ENCODE measurements at places on chromosomes 12 and 14.

GRCh38 chr14:24398653-24399446 is at the start of gene NYNRIN:
Gene NYNRIN (plus strand): TSS chr14:24399003. CDS start chr14:24399247, 244 bp downstream.
- no peak for DNase-seq

- no peak for DNase-seq
Measured at GRCh38 chr12:113971392-113971791, 5.3 kb upstream of the RBM19 start.

- no peak for DNase-seq
Measured at GRCh38 chr14:100640471-100641273, 53.5 kb upstream of the BEGAIN start.

DNA sequence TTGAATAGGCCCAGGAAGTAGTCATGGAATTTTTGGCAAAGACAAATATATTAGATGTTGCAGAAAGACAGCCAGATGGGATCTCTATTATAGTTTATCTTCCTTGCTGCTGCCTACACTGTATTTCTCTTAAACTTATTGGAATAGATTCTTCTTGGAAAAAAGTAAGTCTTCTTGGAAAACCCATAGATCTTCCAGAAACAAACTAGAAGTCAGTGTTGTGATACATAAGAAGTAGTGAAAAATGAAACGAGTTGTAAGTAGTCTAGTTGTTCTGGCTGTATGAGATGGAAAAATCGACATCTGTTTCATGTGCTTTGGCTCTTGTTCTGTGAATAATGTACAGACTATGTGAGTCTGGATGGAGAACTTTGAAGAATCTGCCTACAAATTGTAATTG is 29.0 kb downstream of the GLIPR1L2 start:
- no peak for DNase-seq

DNA sequence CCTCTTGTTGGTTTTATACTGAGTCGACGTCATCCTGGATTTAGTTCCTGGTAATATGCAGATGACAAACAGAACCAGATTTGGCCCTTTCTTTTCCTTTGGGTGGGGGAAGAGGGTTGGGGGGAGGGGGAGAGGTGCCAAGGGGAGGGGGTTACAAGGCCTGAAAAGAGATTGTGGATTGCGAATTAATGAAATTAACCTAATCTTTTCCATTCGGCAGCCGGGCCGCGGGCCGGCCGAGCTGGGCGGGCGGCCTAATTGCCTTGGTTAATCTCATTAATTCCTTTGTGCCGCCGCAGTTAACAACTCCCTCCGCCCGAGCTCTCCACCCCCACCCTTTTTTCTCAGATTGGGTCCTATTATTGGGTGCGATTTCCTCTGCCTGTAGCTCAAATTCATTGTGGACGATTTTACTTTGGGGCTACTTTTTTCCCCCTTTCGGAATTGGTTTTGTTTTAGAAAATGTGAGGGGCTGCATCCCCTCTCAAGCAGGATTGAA is 387 bp upstream of the GSC start:
- DNase-seq: no peak

DNA sequence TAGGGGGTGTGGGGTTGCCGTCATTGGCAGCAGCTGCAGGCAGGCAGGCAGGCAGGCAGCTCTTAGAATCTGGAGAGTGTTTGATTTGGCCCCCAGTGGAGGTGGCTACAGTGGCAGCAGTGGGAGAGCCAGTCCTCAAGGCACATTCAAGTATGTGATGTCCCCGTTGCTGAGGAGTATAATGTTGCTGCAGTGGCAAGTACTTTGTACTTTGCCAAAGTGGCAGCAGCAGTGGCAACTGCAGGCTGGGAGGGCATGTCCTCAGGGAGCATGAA is 147.1 kb downstream of the PAPOLA start:
- DNase-seq: no peak

- no peak for DNase-seq
Measured at GRCh38 chr12:91100906-91101305, 10.4 kb downstream of the LUM start.

DNA sequence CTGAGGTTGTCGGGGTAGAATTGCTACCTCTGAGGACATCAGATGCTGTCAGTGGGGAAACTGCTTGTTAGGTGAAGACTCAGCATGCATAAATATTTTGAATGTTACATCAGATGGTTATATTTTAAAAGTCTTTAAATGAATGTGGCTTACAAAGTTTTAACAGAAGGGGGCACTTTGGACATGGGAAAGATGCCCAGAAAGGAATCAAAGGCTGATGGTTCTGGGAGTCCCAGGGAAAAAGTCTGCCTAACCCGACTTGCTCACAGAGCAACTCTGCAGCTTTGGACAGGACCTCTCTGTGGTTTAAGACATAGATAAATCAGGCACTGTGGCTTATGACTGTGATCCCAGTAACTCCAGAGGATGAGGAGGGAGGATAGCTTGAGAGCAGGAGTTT is 474.9 kb downstream of the ATP23 start:
- DNase-seq: no peak

DNA sequence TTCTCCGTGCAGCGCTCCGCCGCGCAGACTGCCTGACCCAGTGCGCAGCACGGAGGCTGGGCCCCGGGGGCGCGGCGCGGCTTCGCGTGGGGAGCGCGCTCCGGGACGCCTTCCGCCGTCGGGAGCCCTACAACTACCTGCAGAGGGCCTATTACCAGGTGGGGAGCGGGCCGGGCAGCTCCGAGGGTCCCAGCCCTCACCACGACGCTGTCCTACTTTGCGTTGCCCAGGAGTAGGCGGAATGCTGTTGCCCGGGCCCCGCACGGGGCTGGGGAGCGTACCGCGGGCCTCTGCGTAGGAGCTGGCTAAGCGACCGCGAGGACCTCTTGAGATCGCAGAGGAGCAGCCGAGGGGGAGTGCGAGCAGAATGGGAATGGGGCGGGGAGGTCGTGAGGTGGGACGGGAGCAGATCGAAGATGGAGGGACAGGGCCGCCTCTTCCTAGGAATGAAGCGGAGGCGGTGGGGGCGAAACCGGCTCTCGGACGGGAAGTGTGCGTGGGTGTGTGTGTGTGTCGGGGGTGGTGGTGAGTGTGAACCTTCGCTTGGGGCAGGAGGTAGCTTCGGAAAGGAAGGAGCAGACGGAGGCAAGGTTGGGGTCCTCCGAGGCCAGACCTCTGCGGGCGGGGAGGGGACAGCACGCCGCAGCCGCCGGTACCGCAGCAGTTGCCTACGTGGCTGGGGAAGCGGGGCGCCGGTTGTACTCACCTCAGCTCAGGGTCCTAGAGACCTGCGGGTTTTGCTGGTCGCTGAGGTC is 751 bp downstream of the P3H3 start:
- no peak for DNase-seq

- no peak for DNase-seq
Measured at GRCh38 chr12:75020068-75020557, 189.5 kb downstream of the KCNC2 start.

DNA sequence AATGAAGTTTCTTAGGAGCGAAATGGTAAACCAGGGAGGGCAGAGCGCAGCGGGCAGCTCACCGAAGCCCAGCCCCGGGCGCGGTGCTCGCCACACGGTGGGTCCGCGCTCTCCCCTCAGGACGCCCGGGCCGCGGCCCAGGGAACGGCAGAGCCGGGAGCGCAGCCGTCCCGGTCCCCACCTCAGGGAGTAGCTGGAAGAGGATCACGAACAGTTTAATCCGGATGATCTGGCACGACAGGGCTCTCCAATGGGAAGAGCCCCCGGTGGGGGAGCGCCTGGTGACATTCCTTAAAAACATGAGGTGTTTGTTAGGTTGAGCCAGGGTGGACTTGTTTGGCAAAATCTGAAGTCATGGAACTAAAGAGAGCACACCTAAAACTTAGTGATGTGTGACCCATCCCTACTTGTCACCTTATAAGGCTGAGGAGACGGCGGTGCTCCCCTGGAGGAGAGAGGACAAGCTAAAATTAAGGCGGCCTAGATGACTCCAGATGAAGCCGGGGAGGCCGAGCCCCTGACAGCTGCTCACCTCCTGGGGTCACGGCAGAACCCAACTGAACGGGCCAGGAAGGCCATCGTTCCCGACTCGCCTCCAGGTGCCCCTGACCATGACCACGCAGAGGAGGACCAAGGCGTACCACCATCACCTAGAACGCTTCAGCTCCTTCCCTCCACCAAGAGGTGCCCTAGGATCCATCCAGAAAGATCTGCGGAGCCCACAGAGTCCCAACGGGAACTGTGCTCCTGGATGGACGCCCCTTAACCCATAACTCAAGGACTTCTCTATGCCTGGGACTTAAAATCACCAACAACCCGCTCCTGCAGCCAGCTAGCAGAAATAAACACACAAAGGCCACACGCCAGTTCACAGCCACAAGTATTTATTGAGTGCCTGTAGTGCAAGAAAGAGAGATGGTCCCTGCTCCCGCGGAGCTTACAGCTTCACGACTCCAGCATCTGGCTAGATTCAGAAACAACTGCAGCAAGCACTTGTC is 866 bp upstream of the PITPNM2 start:
- DNase-seq: no peak

DNA sequence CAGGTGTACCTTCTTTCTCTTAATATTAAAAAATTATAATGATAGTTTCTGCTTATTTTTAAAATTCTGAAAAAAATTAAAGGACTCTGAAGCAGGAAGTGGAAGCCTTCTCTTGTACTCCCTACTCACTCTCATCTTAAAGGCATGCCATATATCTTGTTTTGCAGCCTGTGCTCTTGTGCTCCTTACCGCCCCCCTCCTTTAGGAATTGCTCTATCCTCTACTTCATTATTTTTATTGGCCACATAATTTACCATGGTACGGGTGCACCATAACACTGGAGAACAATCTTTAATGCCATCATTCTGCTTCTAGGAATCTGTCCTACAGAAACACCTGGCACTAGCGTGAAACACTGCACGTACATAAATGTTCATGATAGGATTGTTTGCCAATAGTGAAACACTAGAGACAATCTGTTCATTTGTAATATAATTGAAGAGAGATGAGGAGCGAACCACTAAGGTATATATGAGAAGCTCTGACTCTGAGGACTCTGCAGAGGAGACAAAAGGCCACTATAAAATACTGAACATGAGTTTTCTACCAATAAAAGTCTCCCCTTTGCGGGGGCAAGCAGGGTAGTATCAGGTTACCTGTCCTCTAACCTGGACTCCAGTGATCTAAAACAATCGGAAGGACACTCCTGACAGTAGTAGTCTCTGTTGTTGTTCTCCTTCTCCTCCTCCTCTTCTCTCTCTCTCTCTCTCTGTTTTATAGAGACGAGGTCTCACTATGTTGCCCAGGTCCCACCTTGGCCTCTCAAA is 6.3 kb upstream of the NYNRIN start:
- no peak for DNase-seq

DNA sequence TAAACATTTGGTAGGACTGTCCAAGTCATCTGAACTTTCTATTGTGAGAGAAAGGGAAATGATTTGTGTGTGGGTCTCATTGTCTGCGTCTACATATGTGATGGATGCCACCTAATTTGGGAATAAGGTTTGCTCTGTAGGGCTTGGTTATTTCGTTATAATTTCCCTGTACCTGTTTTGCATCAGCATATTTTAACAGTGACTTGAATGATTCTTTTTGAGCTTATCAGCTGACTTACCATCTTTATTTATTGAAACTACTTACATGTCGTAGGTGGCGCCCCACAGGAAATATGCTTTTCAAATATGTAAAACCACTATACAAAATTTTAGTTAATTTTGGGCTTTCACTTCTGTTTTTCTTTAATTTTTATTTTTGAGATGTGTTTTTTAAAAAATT is 56.5 kb upstream of the BCAT1 start:
- no peak for DNase-seq

- DNase-seq: no peak
Measured at GRCh38 chr14:105388976-105389375, 9.4 kb upstream of the TEX22 start.

GRCh38 chr12:100795174-100795799 is 711 bp downstream of the ANO4 start:
- DNase-seq: no peak

- DNase-seq: no peak
Measured at GRCh38 chr12:101186291-101186690, 23.7 kb downstream of the SLC5A8 start.

DNA sequence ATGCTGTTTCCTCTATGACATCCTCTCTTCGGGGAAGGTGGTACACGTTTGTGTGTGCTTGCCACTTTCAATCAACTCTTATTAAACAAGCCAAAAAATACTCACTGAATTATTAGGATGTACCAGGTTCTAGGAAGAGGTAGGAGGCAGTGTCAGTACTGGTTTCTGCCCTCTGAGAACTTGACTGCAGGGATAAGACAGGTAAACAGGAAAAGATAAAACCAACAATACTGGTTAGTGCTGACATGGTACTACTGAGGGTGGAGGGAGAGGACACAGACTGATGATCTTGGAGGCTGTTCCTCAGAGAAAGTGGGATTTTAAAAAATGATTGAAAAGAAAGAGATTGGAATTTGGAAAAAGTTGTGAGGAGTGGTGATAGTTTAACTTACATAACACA is 295.2 kb upstream of the PWP1 start:
- DNase-seq: no peak

- no peak for DNase-seq
Measured at GRCh38 chr12:116864371-116865160, 16.7 kb downstream of the HRK start.

DNA sequence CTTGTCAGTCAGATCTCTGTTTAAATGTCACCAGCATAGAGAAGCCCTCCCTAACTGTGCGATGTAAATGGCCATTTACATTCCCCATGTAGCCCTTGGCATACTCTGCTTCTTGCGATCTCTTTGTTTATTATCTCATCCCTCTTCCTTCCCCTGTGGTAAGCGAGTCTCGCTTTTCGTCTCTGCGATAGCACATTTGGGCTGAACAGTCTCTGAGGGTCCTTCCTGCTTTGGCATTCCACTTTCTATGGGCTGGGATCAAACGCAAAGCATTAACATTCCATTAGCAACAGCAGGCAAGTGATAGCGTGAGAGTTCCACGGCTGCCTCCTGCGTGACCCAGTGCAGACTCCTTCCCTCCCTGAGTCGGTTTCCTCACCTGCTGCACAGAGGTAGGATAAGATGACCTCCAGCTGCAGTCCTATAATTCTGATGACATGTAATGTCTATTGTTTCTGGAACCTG is 61.4 kb upstream of the TUNAR start:
- DNase-seq: no peak

DNA sequence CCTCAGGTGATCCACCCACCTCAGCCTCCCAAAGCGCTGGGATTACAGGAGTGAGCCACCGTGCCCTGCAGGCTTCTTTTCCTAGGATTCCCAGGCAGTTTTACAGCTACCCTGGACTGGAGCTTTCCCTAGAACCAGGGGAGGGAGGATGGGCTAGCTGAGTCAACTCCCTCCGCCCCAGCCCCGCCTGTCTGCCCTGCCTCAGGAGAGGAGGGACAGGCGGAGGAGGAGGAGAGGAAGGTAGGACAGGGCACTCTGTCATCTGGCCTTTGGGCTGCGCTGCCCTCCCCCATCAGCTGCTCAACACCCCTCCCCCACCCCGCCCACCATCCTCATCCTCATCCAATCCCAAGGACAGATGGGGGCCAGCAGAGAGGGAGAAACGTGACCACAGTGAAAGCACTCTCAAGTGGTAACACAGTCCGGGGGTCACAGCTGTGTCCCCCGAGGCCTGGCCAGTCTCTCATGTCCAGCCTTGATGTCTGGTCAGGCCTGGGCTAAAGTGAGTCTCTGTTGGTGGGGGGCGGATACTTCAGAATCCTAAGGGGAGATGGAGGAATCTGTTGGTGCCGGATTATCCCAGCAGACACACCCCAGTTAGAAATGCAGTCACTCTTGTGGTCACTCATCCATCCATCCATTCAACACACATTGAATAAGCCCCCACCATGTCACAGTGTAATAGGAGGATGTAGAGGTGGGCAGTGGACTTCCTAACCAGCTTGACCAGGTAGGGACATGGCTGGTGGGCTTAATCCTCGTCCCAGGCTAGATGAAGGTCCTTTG is 12.3 kb downstream of the FIGNL2 start:
- no peak for DNase-seq

- DNase-seq: no peak
Measured at GRCh38 chr14:69574263-69574953, at the start of gene CCDC177. Gene CCDC177 (minus strand): TSS chr14:69574871. CDS start chr14:69573622, 1,249 bp downstream.
